Cardiac fibroblast (primary cell): ENCODE measurements at places on chromosomes 1 and 21.

GRCh38 chr1:178483251-178483957 is 13.4 kb downstream of the CLEC20A start:
- DNase-seq, result no peak

GRCh38 chr21:16258844-16259611 is 529.2 kb downstream of the USP25 start:
- no peak for DNase-seq

GRCh38 chr1:54480525-54480848 is 67.5 kb upstream of the ACOT11 start:
- DNase-seq, result no peak

DNA sequence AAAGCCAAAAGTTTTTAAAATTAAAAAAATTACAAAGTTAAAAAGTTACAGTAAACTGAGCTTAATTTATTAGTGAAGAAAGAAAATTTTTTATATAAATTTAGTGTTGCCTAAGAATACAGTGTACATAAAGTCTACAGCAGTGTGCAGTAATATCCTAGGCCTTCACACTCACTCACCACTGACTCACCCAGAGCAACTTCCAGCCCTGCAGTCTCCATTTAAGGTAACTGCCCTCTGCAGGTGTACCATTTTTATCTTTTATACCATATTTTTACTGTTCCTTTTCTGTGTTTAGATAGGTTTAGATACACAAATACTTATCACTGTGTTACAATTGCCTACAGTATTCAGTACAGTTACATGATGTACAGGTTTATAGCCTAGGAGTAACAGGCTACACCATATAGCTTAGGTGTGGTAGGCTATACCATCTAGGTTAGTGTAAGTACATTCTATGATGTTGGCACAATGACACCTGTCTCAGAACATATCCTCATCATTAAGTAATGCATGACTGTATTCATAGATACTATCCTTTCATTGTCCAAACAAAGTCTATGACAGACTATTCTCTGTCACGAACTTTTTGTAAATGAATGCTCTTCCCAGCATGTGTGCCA is 78.6 kb upstream of the PBX1 start:
- DNase-seq, result no peak

- DNase-seq, result peak; percentile 49
Measured at GRCh38 chr1:94271373-94271772, 34.0 kb upstream of the ARHGAP29 start.

- DNase-seq, result no peak
Measured at GRCh38 chr1:198677871-198678270, 39.0 kb downstream of the PTPRC start.

DNA sequence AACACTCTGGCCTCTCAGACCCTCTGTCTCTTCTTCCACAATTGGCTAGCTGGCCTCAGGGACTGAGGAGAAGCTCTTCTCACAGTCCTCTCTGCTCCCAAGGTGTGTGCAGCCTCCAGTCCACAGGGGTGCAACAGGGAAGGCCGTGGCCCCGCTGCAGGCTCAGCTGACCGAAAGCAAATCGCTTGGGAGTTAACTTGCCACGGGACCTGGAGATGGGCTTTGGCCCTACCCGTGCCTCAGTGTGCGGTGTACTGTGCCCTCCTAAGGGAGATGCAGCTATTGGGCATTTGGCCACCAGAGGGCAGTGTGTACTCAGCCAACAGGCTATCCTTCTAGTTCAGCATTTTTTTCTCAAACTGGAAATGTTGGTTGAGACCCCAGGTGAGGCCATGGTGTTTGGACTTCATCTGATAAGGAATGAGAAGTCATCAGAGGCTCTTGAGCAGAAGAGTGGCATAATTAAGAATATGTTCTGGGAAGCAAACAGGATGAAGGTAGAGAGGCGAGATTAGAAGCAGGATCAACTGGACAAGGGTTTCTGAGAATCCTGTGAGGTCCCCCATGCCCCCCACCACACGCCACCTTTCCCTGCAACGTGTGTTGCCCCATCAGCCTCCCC is 42.5 kb upstream of the TMEM125 start:
- peak; percentile 76 for DNase-seq

- DNase-seq, result peak; percentile 89
Measured at GRCh38 chr1:94757931-94758330, 62.2 kb upstream of the SLC44A3 start.

DNA sequence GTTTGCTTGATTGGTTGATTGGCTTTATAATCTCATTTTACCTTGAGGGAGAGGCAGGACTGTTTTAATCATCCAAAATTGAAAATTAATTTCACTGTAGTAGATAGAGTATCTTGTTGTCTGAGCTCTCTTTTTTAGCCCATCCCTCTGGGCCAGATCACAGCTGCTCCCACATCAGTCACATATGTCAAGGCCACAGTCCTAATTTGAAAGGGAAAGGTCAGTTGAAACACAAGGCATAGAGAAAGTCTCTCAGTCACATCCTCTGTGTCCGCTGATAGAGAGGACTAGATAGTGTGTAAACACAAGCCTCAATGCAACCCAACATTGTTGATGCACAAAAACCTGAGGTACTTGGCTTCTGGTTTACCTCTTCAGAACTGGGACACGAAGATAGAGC is 6.8 kb downstream of the C1orf74 start:
- no peak for DNase-seq

DNA sequence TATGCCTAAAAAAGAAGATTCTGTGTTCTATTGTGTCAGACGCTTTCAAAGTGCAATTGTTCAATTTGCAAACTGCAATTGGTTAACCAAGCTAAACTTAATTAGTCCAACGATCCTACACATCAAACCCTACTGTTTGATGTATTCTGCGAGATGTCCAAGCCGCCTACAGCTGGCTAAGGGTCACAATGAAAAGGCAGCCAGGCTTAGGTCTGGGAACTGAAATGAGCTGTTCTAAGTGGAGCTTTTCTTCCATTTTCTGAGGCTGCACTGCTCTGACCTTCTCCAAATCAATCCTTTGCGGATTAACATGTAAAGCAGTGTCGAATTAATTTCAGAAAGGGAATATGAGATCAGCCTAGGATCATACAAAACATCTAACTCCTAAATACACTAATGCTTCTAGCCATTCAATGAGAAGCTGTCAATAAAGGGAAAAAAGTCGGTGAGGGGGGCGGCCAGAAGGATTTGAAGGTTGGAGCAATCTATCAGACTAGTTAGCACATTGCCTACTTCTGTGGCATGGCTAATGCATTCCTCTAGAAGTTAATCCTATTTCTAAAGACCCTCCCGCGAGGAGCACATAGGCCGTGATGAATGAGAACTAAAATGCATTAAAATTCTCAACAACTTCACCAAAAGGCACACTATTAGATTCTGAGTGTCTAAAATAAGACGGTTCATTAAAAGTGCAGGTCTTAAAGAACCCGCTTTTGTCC is 119.0 kb downstream of the SIM2 start:
- DNase-seq, result no peak

DNA sequence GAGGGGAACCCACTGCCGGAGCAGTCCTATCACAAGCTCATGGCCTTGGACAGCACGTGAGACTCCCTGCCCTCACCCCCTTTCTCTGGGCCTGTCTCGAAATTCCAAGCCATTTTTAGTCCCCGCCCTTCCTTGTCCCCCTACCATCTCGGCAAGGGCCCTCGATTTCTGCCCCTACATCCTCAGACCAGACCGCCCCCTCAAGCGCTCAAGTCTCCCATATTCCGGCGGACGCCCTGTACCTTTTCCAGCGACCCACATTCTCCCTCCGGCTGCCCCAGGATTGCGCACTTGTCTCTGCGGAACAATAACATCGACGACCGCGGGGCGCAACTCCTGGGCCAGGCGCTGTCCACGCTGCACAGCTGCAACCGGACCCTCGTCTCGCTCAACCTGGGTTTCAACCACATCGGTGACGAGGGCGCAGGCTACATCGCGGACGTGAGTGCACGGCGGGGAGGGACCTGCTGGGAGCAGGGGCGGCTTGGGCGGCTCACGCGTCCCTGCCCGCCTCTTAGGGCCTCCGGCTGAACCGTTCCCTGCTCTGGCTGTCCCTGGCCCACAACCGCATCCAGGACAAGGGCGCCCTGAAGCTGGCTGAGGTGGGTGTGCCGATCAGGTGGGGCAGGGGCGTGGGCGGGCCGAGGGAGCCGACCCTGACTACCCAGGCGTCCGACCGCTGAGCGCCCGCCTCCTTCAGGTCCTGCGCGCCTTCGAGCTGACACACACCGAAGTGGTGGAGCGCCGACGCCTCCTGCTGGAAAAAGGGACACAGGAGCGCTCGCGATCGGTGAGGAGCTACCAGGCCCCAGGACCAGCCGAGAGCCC is 7.0 kb downstream of the LRRC71 start:
- DNase-seq, result peak; percentile 80

DNA sequence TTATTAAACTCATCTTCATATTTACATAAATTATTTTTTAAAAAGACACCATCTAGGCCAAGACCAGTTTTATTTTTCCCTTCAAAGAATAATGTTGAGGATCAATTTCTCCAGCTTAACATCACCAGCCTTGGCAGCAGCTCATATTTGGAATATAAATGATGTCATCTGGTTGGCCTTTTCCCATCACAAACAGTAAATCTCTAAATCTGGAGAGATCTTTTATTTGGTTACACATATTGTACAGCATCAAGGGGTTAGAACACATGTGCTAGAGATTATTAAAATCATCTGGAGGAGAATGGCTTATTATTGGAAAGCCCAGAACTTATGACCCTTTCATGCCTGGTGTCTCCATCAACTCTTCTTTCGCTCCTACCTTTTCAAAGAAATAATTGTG is 508.8 kb downstream of the PLPP3 start:
- DNase-seq, result no peak

DNA sequence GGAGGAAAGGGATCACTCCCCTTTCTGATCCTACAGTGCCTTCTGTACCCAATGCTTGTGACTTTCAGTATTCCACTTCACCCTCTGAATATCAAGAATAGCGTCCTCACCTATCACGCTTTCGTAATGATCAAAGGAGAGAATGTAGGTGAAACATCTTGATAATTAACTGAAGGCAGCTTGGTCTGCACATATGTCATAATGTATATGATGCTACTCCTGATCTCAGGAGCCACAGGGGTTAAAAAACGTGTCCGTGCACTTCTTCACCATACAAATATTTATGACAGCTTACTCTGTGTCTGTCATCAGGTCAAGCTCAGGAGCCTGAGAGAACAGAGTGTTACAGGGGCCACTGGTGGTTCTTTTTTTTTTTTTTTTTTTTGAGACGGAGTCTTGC is 1.2 kb upstream of the PIK3C2B start:
- no peak for DNase-seq

DNA sequence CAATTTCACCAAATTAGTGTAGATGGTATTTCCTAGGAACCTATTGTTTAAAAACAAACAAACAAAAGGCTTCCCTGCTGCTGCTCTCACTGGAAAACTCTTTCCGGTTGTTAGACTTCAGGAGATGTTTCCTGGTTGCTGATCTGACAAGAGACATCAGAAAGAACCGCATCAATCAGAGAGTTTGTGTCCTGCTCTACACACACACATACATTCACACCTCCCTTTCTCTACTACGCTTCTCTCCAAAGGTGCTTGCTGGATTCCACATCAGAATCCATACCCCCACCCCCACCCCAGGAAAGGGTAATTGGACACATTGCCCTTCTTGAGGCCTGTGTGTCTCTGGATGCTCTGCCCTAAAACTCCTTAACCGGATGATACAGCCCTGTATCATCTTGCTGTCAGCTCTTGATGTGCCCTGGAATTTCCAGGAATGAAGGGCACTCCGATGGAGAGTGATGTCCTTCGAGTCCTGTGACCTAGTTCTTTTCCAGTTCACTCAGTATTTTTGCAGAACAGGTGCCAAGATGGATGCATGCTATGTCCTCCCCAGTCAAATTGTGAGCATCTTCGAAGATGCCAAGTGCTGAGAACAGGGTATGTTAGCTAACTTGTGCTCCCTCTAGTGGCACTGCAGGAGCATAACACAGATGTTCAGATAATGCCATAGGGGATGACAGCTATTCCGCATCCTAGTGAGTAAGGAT is 113.7 kb upstream of the SLC35F3 start:
- peak; percentile 75 for DNase-seq

GRCh38 chr1:51877434-51878307 is 856 bp downstream of the NRDC start:
- peak; percentile 46 for DNase-seq

DNA sequence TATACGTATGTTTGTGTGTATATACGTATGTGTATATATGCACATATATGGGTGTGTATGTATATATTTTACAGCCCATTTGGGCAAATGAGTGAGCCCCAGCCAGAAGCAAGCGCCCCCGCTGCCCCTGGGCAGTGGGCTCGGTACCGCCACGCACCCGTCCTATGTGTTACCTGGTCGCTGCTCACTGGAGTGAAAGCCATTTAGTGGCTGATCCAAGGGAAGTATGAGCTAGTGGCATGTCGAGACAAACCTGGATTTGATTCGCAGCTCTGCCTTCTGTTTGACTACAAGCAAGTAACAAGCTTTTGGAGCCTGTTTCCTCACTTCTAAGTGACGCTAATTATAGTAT is 35.8 kb upstream of the JAK1 start:
- DNase-seq, result no peak

DNA sequence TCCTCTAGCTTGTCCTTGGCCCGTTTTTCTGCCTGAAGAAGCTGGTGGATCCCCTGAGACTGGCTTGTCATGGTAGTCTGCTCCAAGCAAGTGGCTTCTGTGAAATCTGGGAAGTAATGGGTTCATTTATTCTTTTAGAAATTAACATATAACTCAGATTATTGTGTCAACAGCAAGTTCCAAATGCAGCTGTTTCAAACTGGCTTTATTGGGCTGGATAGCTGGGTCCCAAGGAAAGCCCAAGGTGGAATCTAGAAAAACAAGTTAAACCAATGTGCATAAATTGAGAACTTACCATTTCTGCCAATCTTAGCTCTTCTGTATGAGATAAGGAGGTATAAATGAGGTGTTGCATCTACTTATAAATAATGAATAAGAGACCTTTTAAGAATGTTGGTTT is at the start of gene ATP6V1G3:
TSS of gene ATP6V1G3 (minus strand) at position 101 of the 400 bp plus-strand sequence. CDS start at position 71, 30 bp downstream.
- DNase-seq, result no peak

GRCh38 chr21:29208044-29208681 is 77.7 kb downstream of the MAP3K7CL start:
- no peak for DNase-seq

DNA sequence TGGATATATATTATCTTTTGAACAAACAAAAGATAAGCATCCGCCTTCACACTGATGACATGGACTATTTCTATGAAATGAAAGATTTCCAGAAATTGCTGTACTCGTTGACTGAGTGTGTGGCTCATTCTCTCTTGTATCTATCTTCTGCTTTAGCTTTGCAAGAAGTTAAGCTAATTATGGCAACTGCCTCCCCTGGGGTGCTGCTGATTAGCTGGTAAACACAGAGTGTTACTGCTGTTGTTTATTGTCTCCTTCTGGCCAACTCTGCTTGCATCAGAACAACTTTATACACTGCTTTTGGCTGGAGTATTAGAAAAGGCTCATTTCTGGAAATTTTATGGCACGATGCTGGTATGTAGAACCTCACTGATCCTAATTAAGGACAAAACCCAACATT is 95.6 kb upstream of the SNX7 start:
- no peak for DNase-seq

GRCh38 chr1:99598738-99599411 is 47.0 kb upstream of the PALMD start:
- no peak for DNase-seq

- no peak for DNase-seq
Measured at GRCh38 chr1:112026016-112026415, 36.5 kb upstream of the KCND3 start.

- no peak for DNase-seq
Measured at GRCh38 chr21:42189860-42190485, 29.0 kb upstream of the ABCG1 start.
